ENCODE measurements at places on chromosomes 5 and 9. TPM values are rescaled to one million over a fixed set of nuclear protein-coding genes. Genes with fewer than 3 reads are reported as not detected.

CNTFR gene
- total RNA-seq: not detected

IFNA13 gene
- total RNA-seq: not detected

CHSY3 gene
- total RNA-seq: 43.7 TPM

FOXD4 gene
- under 0.01 TPM for total RNA-seq

GABRA1 gene
- total RNA-seq: not detected

PCDHA1 gene
- 0.09 TPM for total RNA-seq

GADD45G gene
- total RNA-seq: 1.8 TPM
